Kidney epithelial cell (primary cell): ENCODE measurements at places on chromosomes 5 and 9.

GRCh38 chr5:131939690-131940345, 5.6 kb downstream of the MEIKIN start:
- DNase-seq, result no peak

- DNase-seq, result no peak
Measured at GRCh38 chr5:6548756-6549285, 84.0 kb downstream of the NSUN2 start.

GRCh38 chr9:111957856-111958631, 61.4 kb downstream of the UGCG start:
- peak; percentile 92 for DNase-seq

GRCh38 chr5:29899583-29899982, 1293.9 kb upstream of the CDH6 start:
- DNase-seq, result no peak

DNA sequence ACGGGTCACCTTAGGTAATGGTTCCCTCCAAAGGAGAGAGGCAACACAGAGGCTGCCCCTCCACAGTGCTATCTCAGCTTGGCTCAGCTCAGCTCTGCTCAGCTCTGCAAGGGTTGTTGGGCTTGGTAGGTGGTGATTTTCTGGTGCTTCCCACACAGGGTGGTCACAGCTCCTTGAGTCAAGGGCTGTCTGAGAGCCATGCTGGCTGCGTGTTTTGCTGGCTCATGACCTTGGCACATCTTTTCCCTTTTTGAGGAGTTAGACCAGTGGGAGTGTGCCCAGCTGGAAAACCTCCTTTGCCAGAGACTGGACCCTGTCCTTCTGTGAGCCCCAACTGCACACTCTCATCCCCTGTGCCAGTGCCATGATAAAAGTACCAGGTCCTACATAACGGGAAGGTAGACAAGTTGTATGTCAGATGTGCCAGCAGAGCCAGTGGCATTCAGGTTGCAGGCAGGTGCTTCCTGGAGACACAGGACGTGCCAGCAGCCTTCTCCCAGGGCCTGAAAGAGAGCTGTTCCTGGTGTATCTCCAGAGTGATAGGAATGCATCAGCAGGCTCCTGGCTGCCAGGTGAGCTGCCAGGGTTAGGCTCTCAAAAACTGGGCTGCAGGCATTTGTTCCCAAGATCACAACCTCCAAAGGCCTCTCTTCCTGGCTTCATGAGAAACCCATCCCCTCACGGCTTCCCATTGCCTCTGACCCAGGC, 118.6 kb upstream of the CXCL14 start:
- no peak for DNase-seq

- no peak for DNase-seq
Measured at GRCh38 chr9:224026-224425, 9.4 kb downstream of the DOCK8 start.

DNA sequence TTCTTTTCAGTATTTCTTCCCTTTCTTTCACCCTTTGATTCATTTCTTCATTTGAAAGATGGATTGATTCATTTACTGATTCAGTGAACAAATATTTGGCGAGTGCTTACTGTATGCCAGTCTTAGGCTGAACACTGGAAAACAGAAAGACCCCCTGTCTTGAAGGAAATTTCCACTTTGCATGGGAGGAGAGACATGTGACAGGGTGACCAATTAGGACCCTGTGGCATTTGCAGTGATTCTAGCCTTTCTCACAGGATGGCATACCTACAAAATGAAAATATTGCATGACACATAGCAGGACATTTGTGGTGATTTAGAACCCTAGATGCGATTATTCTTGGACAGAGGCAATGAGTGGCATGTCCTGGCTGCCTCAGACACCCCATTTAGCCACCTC, 407.2 kb upstream of the SGCD start:
- no peak for DNase-seq

GRCh38 chr5:74631081-74631953, 9.2 kb downstream of the ENC1 start:
- no peak for DNase-seq

DNA sequence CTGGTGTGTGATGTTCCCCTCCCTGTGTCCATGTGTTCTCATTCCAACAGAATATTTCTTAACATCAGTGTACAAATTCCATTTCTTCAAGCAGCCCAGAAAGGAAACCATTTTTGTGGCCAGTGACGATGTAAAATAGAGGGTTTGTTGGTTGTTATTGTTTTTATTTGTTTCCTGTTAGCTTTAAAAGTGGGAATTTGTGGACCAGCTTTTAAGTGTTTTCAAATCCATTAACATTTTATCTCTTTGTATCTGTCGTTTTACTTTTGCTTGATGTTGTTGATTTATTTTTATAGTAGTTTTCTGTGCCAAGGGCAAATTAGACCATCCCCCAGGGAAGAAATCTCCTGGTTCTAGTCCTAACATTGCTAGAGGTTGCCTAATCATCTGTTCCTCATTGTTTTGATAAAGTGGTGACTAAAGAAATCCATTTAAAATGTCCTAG, 100.0 kb downstream of the GDNF start:
- no peak for DNase-seq
